ENCODE measurements at places on chromosomes 12 and 14.

DNA sequence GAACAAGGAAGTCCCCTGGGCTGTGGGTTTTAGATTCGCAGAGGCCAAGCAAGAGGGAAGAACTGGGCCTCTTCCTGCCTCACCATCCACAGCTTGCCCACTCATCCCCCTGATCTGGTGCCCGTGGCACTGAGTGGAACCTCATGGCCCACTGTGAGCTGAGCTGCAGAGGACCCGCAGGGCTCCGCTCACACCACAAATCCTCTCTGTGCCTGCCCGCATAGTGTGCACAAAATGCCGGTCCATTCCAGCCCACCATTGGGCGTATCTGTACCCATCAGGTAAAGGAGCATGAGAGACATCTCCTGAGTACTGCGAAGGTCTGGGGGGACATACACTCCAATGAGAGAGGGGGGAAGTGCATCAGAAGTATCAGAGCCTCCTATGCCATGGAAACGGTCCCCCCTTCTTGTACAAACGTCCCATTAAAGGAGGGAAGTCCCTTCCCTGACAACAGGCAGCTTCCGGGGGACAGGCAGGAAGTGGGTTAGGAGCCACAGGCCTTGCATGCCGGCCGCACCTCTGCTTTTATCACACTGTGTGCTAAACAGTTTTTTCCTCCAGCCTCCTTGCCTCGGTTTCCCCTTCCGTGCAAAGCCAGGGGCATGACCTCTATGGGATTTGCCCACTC is 309.4 kb upstream of the DIO3 start:
- no peak for DNase-seq

DNA sequence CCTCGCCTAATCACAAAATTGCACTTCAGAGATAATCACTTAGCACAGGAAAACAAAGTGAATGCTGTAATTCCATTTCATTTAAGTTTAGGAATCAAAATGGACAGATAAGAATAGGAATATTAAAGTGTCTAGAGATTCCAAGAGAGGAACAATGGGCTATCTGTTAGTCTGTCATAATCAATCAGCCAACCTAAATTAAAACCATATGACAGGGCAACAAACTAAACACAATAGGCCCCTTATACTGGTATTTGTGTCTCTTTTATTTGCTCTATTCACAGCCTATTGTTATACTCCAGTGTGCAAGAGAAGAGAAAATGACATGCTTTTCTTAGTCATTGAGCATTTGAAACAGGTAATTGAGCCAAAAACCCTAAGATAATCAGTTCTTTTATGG is 259.4 kb downstream of the PRKD1 start:
- DNase-seq, result no peak

- DNase-seq, result no peak
These were observed 39.2 kb downstream of the BCL11B start for GRCh38 chr14:99232714-99233214.

DNA sequence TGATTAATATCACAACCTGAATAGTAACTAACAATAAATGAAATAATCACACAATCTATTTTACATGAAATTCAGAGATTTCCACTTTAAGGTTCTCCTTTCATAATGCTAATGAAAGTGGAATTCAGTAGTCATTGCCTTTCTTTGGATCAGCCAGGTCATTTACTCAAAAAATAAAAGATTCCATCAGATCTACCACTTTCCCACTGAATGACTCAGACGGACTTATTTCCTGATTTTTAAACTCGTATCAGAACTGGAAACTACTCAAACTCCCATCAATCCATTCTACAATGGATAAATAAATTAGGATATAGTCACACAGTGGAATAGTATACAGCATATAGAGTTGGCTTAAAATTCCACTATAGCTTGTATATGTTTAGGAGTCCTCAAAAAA is 237.1 kb downstream of the MED13L start:
- peak; percentile 50 for DNase-seq

DNA sequence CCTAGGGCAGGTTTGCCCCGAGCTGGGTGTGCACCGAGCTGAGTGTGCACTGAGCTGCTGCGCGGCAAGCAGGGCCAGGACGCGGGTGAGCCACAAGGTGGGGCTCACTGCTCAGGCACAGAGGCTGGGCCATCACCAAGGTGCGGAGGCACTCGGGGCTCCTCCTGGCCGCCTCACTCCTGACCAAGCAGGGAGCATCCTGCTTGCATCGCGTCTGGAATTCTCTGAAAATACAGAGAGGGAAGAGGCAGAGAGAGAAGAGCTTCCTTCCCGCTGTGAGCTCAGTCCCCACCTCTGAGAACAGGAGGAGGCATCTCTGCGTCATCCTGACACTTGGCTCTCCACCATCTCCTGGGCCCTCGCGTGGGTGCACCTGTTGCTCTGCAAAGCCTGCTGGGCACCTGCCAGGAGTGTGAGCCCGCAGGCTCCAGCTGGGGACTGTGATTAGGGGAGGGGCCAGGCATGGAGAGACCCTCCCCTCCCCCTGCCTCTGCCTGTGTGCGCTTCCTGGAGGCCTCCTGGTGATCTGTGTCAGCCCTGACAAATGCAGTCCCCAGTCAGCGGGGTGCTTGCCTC is 116.3 kb downstream of the GLT1D1 start:
- no peak for DNase-seq

- no peak for DNase-seq
These were observed 160.8 kb downstream of the GXYLT1 start for GRCh38 chr12:41983856-41984255.

GRCh38 chr12:102954134-102954533 is 3.3 kb upstream of the ASCL1 start:
- no peak for DNase-seq

DNA sequence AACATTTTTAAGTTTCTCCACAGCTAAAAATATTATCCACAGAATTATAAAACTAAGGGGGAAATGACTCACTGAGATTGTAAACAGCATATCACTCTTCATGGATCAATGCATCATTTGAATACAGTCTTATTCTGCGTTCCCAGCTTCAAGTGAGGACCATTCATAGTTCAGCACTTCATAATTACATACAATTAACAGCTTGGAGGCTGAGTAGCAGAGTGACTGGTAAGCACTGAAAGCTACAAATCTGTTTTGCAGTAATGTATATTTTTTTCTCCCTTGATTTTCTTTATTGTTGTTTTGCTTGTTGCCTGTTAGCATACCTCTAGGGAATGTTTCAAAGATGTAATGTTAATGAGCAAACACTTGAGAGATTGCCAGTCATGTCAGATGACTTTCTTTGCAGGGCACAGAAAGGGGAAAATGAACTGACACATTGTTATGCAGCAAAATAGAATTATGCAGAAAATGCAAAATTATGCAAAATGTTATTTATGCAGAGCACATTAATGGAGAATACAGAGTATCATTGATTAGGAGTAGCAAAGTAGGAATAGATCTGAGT is 138.6 kb downstream of the RPS29 start:
- DNase-seq, result no peak

DNA sequence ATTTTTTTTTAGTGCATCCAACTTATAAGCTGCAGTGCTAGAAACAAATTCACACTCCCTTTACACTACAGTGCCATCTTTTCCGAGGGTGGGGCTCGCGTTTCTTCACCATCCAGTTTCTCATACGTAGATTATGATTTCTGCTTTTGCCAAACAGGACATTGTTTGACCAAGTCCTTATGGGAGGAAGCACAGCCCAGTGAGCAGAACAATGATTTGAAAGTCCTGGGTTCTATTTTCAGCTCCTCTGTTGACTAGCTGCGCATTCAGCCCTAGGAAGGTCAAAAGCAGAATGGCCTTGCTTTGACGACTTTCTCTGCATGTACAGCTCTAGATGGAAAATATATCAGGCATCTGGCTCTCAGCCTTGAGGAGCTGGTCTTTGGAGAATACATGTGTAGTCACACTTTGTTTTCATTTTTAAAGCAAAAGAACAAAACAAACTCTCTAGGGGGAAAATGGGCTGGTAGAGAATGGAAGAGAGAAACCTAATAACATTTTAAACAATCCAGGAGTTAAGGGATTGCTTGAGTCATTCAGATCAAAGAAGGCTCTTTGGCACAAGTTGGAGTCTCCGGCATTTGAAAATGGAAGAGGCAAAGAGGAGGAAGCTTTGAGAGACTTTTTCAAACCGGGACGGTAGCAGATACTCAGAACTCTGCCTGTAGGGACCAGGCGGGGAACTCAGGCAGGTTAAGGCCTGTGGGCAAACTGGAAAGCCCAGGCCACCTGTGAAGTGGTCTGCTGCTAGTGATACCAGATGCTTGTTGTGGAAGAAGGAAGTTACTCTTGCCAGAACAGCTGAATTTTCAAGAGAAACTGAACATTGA is 257.3 kb upstream of the PLEKHG7 start:
- no peak for DNase-seq
